ENCODE measurements at places on chromosomes 6 and 20.

- H3K36me3 ChIP-seq = no peaks in the 10 kb centered on the region
- DNase-seq = peak; percentile 65
- 0 out of 2 replicates have a peak, but pooled peaks cover 3% of the 10 kb centered on the region for H3K27me3 ChIP-seq
- H3K27ac ChIP-seq = no peak overlapping the region
These were observed 15.4 kb upstream of the L3MBTL1 start for GRCh38 chr20:43492101-43492500.

DNA sequence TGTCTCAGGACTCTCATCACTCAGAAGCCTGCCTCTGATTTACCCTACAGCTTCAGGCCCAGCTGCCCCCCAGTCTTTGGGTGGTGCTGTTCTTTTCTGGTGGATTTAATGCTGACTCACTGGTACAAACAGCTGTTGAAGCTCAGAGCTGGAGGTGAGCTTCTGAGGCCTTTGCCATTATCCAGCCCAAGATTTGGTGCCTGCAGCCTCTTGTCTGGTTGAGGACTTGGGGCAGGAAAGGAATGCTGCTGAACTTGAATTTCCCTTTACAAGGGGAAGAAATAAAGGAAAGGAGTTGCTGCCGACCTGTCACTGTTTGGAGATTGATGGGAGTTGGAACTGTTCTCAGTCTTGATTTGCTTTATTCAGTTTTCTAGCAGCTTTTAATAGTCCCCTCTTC, 19.8 kb downstream of the ABCF1 start:
- no peaks in the 10 kb centered on the region for H3K27me3 ChIP-seq
- peaks cover 28% of the 10 kb centered on the region for H3K4me1 ChIP-seq
- no peak overlapping the region for H3K4me3 ChIP-seq

DNA sequence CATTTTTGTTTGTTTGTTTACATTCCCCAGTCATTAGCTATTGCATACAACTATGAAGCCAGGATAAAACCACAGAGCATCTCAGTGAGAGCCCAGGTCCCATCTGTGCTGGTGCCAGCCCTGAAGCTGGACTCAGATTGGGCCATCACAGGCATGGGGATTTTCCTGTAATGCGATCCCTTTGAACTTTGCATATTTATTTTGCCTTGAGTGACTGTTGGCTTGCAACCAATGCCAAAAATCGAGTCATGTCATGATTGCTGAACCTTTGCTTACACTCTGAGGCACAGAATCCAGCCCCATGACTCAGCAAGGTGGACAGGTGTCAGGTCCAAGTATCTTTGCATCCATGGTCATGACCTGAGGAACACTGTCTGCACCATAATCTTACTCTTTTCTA, 46.2 kb upstream of the GGTLC1 start:
- H3K4me3 ChIP-seq = no peak overlapping the region
- no peaks in the 10 kb centered on the region for H3K27me3 ChIP-seq
- no peaks in the 10 kb centered on the region for H3K36me3 ChIP-seq
- H3K27ac ChIP-seq = no peak overlapping the region
- peaks cover 14% of the 10 kb centered on the region for H3K4me1 ChIP-seq

DNA sequence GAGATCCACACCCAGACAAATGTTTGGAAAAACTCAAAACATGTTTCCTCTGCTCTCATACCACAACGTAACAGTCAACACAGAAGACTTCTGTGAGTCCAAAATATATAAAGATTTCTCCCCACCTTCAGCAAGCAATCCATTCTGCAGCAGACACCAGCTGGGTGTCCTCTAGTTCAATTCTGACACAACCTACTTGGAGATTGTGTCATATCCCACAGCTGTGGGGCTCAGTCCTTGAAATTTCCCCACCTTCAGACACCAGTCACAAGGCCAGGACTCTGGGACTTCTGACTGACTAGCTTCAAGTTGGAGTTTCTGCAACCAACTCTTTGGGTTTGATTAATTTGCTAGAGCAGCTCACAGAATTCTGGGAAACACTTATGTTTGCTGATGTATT, 244.8 kb upstream of the CDYL start:
- no peaks in the 10 kb centered on the region for H3K4me1 ChIP-seq
- H3K4me3 ChIP-seq = no peak overlapping the region
- no peaks in the 10 kb centered on the region for H3K27me3 ChIP-seq
- no peak for DNase-seq
- no peak overlapping the region for H3K27ac ChIP-seq

GRCh38 chr6:5869676-5870075, 137.0 kb downstream of the NRN1 start:
- H3K36me3 ChIP-seq = no peaks in the 10 kb centered on the region
- H3K4me3 ChIP-seq = no peak overlapping the region
- H3K27ac ChIP-seq = no peak overlapping the region
- peaks cover 15% of the 10 kb centered on the region for H3K4me1 ChIP-seq
- DNase-seq = no peak
- no peaks in the 10 kb centered on the region for H3K27me3 ChIP-seq

GRCh38 chr20:51608061-51608460, 65.5 kb upstream of the NFATC2 start:
- H3K4me3 ChIP-seq = no peak overlapping the region
- H3K27ac ChIP-seq = no peak overlapping the region
- no peaks in the 10 kb centered on the region for H3K4me1 ChIP-seq
- peaks cover 6% of the 10 kb centered on the region for H3K36me3 ChIP-seq
- DNase-seq = no peak

- no peaks in the 10 kb centered on the region for H3K27me3 ChIP-seq
- peak; percentile 36 for DNase-seq
- H3K27ac ChIP-seq = no peak overlapping the region
- no peak overlapping the region for H3K4me3 ChIP-seq
- no peaks in the 10 kb centered on the region for H3K36me3 ChIP-seq
These were observed 74.5 kb downstream of the MACROD2 start for GRCh38 chr20:14069796-14070195.
